ENCODE measurements at places on chromosomes 5 and 9.

GRCh38 chr5:74312746-74313145, 327.8 kb downstream of the ENC1 start:
- H3K27ac ChIP-seq = no peak overlapping the region
- no peak for DNase-seq
- H3K4me3 ChIP-seq = no peak overlapping the region
- peaks cover 7% of the 10 kb centered on the region for H3K4me1 ChIP-seq
- H3K27me3 ChIP-seq = no peaks in the 10 kb centered on the region

- no peak for DNase-seq
- no peaks in the 10 kb centered on the region for H3K27me3 ChIP-seq
- H3K36me3 ChIP-seq = peaks cover 4% of the 10 kb centered on the region
- H3K4me3 ChIP-seq = no peak overlapping the region
Observed at GRCh38 chr9:127635201-127635735, 23.2 kb downstream of the STXBP1 start.

DNA sequence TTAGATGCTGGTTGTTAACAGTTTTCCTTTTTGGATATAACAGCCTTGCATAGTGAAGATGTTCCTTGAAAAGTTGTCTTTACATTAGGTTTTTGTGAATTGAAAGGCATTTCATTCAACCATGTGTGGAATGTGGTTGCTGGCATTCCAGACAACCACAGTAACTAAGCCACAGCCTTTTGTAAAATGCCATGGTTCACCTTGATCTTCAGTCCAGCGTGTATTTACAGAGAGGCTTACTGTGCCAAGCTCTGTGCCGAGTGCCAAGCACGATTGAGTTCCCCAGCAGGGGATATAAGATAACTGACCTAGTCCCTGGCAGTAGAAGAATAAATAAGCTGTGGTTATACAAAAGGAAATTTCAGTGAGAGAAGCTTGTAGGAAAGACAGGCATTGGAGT, 4.9 kb downstream of the EXOSC2 start:
- no peaks in the 10 kb centered on the region for H3K27me3 ChIP-seq
- H3K27ac ChIP-seq = peak overlapping the region; percentile 81
- no peak for DNase-seq
- H3K4me1 ChIP-seq = peaks cover 14% of the 10 kb centered on the region
- no peak overlapping the region for H3K4me3 ChIP-seq

DNA sequence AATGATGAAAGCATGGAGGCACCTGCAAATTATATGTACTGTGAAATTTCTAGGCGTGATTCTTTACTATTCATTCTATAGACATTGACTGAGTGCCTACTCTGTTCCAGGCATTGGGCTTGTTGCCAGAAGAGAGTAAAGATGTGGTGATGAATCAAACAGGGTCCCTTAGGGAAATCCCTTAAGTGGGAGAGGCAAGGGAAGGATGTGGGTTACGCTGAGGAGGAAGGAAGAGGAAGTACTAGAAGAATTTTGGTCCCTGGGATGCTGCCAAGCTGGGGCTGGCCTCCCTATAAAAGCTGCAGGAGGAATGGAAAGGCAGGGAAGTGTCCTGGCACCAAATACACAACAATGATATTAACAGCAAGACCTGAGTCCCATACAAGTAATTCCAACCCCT, 76.7 kb upstream of the SPOCK1 start:
- H3K36me3 ChIP-seq = no peaks in the 10 kb centered on the region
- H3K4me1 ChIP-seq = peaks cover 7% of the 10 kb centered on the region
- DNase-seq = no peak

DNA sequence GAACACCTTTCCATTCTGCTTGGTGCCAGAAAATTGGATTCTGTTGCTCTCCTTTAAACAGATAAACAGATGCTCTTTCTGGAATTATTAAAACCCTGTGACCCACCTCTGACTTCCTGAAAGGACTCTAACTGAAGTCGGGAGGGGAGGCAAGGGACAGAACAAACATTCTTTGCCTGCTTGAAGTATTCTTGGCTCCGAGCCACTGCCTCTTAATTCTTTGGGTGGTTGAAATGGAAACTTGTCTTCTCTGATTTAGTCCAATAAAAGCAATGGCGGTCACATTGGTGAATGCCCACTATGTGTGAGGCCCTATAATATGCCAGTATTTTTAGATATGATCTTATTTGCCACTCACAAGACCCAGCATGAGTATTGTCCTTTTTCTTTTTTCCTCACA, 236.8 kb downstream of the SLIT3 start:
- peaks cover 41% of the 10 kb centered on the region for H3K36me3 ChIP-seq
- no peak overlapping the region for H3K4me3 ChIP-seq
- no peak for DNase-seq
- no peak overlapping the region for H3K27ac ChIP-seq

DNA sequence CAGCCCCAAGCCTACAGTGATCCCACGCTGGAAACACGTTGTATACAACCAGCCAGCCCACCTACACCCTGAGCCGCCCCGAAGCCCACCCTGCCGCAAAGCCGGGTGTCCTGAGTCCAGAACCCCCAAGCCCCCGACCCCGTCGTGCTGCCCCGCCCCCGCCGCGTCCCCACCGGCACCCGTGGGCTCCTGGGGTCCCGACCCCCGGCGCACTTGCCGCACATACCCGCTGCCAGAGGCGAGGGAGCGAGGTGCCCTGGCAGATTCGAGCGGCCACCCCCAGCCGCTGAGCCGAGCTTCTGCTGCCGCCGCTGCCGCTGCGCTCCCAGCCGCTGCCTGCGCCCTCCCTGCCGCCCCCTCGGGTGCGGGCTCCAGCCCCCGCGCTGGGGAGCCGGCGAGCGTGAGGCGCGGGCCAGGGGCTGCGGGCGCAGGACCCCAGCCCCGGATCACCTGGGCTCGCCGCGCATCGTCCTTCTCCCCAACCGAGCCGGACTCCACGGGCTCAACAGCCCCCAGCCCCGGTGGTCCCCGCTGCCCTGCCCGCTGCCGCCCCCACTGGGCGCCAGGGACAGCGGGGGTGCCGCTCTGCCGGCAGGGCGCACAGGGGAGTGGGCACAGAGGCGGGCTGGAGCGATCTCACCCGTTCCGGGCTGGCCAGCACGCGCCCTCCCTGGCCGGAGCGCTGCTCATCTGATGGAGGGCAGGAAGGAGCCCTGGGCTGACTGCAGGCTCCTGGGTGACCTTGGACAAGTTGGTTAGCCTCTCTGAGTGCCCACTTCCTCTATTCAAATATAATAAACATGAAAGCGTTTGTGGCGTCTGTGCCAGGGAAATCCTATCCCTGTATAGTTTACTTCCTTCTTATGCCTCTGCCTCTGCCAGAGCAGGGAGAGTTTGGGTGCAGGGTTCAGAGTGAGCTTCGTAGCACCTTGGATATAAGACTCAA, at the start of gene HTR4:
HTR4 (minus strand) TSS at position 692 of the 946 bp plus-strand sequence. CDS start 17,513 bp downstream, outside the sequence.
- no peaks in the 10 kb centered on the region for H3K36me3 ChIP-seq
- no peak within 1 kb of the TSS for H3K27ac ChIP-seq
- peaks cover 4% of the 10 kb centered on the region for H3K4me1 ChIP-seq
- no peak for DNase-seq
- H3K4me3 ChIP-seq = no peak within 1 kb of the TSS
- H3K27me3 ChIP-seq = peaks cover 58% of the 10 kb centered on the region

DNA sequence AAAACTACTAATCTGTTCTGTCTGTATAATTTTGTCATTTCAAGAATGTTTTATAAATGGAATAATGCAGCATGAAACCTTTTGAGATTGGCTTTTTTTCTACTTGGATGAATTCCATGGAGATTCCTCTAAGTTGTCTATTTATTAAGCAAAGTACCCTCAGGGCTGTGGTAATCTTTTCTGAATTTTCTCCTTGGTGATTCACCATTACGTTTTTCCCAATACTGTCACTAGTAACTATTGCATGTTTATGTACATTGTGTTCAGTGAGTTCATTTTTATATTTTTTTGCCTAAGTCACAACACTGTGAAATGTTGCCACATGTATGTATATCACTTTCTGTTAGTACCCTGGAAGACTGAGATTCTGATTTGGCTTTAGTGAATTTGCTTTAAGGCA, 177.0 kb upstream of the GRIN3A start:
- H3K4me3 ChIP-seq = no peak overlapping the region
- no peaks in the 10 kb centered on the region for H3K36me3 ChIP-seq
- no peak for DNase-seq
- H3K27me3 ChIP-seq = no peaks in the 10 kb centered on the region

GRCh38 chr9:36789886-36790285, 217.2 kb downstream of the MELK start:
- no peaks in the 10 kb centered on the region for H3K36me3 ChIP-seq
- no peak overlapping the region for H3K4me3 ChIP-seq
- no peaks in the 10 kb centered on the region for H3K4me1 ChIP-seq
- H3K27ac ChIP-seq = no peak overlapping the region

- no peak for DNase-seq
- no peaks in the 10 kb centered on the region for H3K27me3 ChIP-seq
- H3K36me3 ChIP-seq = no peaks in the 10 kb centered on the region
- H3K4me3 ChIP-seq = no peak overlapping the region
Observed at GRCh38 chr5:84286662-84287061, 98.0 kb downstream of the EDIL3 start.

- no peaks in the 10 kb centered on the region for H3K27me3 ChIP-seq
- DNase-seq = no peak
- no peaks in the 10 kb centered on the region for H3K4me1 ChIP-seq
- no peaks in the 10 kb centered on the region for H3K36me3 ChIP-seq
- no peak overlapping the region for H3K4me3 ChIP-seq
Observed at GRCh38 chr5:42168091-42168670, 243.1 kb downstream of the FBXO4 start.

GRCh38 chr9:136656183-136656738, 6.5 kb upstream of the EGFL7 start:
- DNase-seq = no peak
- peaks cover 62% of the 10 kb centered on the region for H3K27me3 ChIP-seq
- no peaks in the 10 kb centered on the region for H3K36me3 ChIP-seq
- H3K27ac ChIP-seq = no peak overlapping the region

GRCh38 chr5:116543501-116543900, 31.1 kb downstream of the SEMA6A start:
- H3K27me3 ChIP-seq = no peaks in the 10 kb centered on the region
- peaks cover 5% of the 10 kb centered on the region for H3K4me1 ChIP-seq
- DNase-seq = no peak
- H3K4me3 ChIP-seq = no peak overlapping the region
- no peak overlapping the region for H3K27ac ChIP-seq
- H3K36me3 ChIP-seq = no peaks in the 10 kb centered on the region

DNA sequence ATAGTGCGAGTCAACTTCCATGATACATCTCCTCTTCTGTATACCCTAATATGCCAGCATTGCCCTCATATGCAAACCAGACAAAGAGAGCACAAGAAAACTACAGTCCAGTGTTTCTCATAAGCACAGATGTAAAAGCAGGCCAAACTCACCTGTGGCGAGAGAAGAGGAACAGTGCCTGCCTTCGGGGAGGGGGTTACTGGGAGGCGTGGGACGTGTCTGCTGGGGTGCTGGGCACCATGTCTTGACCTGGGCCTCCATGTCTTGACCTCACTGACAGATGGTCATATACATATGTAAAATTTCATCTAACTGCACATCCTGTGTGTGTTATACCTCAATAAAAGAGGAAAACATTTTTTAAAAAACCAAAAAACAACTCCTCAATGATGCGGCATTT, 159.3 kb upstream of the PPP1R26 start:
- H3K4me1 ChIP-seq = no peaks in the 10 kb centered on the region
- H3K4me3 ChIP-seq = no peak overlapping the region
- no peak for DNase-seq
- H3K27me3 ChIP-seq = no peaks in the 10 kb centered on the region

GRCh38 chr9:91073811-91074771, 272.5 kb downstream of the SYK start:
- H3K4me3 ChIP-seq = no peak overlapping the region
- no peak for DNase-seq
- no peaks in the 10 kb centered on the region for H3K36me3 ChIP-seq
- H3K27me3 ChIP-seq = no peaks in the 10 kb centered on the region
- H3K4me1 ChIP-seq = peaks cover 23% of the 10 kb centered on the region

GRCh38 chr9:123471843-123472570, 116.0 kb downstream of the CRB2 start:
- H3K27ac ChIP-seq = no peak overlapping the region
- no peak for DNase-seq
- no peaks in the 10 kb centered on the region for H3K27me3 ChIP-seq
- H3K4me3 ChIP-seq = no peak overlapping the region

DNA sequence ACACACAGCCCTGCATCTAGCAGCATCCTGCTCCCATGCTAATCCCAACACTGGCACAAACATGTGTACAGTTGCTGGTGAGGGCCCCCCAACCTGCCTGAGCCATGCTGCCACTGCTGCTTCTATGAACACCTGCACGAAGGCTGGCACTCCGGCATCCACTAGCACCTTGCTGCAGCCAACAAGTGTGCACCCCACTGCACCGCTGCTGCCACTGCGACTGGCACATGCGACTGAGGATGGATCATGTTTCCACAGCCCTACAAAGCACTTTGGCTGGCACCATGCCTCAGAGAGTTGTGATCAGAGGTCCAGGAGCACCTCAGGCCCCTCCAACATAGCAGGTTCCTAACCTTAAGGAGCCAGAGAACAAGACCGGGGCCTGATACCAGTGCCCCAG, 7.8 kb upstream of the PDCD1LG2 start:
- DNase-seq = no peak
- no peaks in the 10 kb centered on the region for H3K4me1 ChIP-seq
- peak overlapping the region; percentile 12 for H3K4me3 ChIP-seq
- no peaks in the 10 kb centered on the region for H3K27me3 ChIP-seq
- H3K27ac ChIP-seq = no peak overlapping the region
- no peaks in the 10 kb centered on the region for H3K36me3 ChIP-seq

GRCh38 chr9:101453776-101454570, 18.4 kb upstream of the ALDOB start:
- DNase-seq = no peak
- H3K27ac ChIP-seq = peak overlapping the region; percentile 59
- H3K4me3 ChIP-seq = no peak overlapping the region

DNA sequence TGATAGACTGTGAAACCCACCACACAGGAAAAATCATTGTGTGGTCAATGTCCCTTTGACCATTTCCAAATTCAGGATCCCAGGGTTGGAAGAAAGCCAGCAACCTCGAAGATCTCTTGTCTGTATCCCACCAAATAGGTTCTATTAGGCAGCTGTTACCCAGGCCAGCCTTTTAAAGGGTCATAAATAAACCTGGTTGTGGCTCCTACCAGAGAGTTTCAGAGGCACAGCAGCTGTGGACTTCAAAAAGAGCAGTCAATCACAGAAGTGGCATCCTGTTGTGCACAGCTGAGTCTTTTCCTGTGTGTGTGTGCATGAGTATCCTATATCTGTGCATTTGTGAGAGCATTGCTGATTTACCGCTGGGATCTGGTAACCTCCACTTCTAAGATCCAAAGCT, 23.7 kb upstream of the OR2S2 start:
- H3K4me1 ChIP-seq = no peaks in the 10 kb centered on the region
- DNase-seq = no peak

GRCh38 chr5:113282472-113282871, 152.3 kb downstream of the TSSK1B start:
- no peak overlapping the region for H3K4me3 ChIP-seq
- H3K27ac ChIP-seq = peak overlapping the region; percentile 49
- no peaks in the 10 kb centered on the region for H3K27me3 ChIP-seq
- no peak for DNase-seq
- H3K4me1 ChIP-seq = peaks cover 7% of the 10 kb centered on the region
